ENCODE measurements at places on chromosomes 2 and 18.

DNA sequence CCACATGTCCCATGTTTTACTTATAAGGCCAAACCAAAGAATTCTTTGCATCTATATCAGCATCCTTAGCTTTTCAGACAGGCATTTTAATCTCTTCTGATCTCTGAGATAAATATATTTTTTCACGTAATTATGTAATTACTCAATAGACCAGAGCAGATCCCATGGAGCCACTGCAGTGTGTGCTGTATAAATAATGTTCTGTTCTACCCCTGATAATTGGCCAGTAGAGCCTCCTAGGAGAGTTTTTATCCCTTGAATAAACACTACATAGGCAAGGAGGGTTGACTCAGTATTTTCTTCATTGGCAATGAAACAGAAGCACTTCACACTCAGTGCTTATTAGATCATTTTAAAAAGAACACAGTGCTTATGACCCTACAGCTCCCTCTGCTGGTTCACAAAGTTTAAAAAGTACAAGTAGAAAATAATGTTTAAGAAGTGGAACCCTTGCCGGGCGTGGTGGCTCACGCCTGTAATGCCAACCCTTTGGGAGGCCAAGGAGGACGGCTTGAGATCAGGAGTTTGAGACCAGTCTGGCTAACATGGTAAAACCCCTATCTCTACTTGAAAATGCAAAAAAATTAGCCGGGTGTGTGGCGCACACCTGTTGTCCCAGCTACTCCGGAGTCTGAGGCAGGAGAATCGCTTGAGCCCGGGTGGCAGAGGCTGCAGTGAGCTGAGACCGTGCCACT is 91.9 kb downstream of the PPP1R1C start:
- DNase-seq = peak; percentile 76

DNA sequence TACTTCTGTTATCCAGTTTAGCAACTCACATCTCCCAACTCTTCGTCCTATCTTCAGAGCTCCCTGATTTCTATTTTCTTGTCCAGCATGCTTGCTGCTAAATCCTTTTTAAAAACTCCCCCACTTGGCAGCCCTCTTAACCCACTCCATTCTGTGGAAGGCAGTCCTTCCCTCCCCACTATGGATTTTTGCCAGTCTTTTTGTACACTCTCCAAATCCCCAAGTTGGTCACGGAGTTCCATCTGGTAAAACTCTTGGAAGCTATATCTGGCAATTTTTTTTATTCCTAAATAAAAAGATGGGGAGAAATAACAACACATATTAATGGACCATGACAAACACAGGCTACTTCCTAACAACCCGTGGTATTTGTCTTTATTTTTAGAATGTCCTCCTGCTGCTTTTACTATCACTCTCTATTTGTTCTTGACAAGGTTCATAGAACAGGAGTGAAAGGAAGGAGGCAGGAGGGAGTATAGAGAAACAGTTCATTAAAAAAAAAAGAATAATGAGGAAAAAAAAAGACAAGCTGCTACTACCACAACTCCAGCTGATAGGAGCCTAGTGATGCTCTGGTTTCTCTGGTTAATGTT is 120.0 kb upstream of the THSD7B start:
- DNase-seq = no peak

DNA sequence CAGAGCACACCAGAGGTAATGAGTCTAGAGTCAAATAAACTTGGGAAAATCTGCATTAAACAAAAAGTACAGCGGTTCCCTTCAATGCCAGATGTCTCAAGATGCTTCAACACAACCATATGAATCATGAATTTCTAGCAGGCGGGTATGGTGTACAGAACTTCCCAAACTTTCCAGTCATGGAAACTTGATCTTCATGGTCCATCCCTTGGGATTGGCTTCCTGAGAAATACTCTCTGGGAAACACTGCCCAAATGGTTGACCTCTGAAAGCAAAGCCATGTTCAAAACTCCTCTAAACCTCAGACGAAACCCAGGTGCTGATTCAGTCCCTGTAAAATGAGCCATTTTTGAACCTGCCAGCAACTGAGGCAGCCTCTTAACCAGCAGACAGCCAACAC is 16.4 kb upstream of the TMEM247 start:
- no peak for DNase-seq

GRCh38 chr18:62399781-62400308 is 74.7 kb downstream of the TNFRSF11A start:
- DNase-seq = no peak

DNA sequence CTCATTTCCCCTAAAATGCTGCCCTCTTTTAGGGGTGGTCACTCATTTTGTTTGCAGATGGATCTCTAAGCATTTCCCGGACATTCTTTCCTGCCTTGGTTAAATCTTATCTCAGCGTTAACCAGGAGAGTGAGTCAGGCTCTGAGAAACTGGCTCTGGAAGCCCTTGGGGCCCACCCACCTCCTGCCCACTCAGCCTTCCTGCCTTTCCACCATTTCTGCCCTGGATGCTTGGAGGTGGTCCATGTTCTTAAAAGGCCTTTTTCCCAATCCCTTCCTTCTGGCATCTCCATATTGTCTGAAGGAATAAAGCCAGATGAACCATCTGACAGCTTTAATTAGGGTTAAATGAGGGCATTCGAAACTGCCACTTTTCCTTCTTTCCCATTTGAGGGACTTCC is 9.5 kb downstream of the HK2 start:
- peak; percentile 69 for DNase-seq

DNA sequence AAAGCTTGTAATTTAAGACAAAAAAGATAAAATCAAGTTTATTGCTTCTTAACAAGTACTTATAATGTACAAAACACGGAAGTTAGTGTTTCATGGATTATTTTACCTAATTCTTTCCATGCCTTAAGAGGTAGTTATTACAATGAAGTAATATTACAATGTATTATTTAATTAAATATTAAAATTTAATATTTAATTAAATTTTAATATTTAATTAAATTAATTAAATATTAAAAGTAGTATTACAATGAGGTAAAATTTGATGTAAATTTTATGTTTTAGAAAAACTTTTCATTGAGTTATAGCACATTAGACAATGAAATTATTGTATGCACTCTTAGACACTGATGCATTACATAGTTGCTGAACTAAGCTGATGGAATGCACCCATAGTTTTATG is 220.7 kb upstream of the NETO1 start:
- no peak for DNase-seq

DNA sequence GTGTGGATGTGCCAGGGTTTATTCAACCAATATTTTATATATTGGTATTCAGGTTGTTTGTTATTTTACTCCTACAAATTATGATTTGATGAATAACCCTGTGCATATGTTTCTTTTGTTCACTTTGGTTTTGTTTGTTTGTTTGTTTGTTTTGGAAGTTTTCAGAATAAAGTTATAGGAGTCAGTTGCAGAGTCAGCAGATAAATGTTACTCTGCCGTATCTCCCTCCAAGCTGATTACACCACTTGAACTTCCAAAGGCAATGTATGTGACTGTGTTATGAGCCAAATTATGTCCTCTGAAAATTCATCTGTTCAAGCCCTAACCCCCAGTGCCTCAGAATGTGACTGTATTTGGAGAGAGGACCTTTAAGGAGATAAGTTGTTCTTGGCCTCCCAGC is 497.5 kb downstream of the TNS1 start:
- DNase-seq = no peak

All from GM03348 (cell line).